ENCODE measurements at places on chromosomes 3 and 15.

GRCh38 chr3:72519946-72520604 lies 328.2 kb downstream of the SHQ1 start:
- no peak for DNase-seq

- no peak for DNase-seq
Observed at GRCh38 chr3:71466483-71466882, 117.0 kb downstream of the FOXP1 start.

GRCh38 chr3:89580859-89581258 lies 473.4 kb downstream of the EPHA3 start:
- no peak for DNase-seq

DNA sequence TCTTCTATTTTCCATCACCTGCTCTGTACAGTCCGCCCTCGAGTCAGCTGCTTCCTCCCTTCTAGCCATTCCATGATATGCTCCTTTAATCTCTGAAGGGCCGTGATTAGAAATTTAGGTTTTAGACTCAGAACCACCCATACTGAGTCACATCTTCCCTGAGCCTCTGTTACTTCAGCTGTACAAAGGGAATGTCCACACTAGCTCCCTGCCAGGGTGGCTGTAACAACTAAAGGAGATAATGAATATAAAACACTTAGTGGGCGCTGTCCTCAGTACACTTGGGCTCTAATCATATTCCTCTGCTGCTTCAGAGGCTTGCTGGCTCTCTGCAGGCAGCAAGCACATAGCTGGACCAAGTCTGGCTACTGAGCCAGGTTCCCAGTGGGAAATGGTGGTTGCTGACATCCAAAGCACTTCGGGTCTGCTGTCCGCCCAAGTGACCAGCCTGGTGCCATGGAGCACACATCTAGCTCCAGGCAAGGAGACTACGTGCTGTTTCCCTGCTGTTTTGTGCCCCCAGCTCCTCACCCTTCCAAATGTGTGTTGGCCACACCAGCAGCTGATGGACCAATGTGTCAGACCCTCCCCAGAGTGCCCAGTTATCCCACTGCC lies 901 bp upstream of the CHST14 start:
- DNase-seq = no peak

- DNase-seq = no peak
Observed at GRCh38 chr3:57068437-57069089, 8.1 kb downstream of the SPATA12 start.

DNA sequence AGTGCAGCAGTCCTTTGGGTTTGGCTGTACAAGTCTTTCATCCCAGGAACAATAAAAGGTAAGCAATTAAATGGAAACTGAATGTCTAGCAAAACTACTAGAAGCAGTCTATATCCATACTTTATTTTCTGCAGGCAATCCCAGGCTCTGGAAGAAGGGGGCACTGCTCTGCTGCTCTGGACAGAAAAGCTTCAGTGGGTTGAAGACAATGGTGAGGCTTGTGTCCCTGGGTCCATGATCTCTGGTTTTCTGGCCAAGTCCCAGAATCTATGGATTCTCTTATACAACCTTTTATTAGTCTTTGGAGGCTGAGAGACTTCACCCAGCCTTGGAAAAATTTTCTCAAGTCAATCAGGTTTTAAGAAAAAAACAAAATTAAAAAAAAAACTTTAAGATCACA lies 35.6 kb downstream of the SCAP start:
- DNase-seq = no peak
